GM13977 (cell line): ENCODE measurements at places on chromosomes 11 and 22.
A peak's percentile ranks its signal among the peaks of the same experiment; 100 is the strongest.

DNA sequence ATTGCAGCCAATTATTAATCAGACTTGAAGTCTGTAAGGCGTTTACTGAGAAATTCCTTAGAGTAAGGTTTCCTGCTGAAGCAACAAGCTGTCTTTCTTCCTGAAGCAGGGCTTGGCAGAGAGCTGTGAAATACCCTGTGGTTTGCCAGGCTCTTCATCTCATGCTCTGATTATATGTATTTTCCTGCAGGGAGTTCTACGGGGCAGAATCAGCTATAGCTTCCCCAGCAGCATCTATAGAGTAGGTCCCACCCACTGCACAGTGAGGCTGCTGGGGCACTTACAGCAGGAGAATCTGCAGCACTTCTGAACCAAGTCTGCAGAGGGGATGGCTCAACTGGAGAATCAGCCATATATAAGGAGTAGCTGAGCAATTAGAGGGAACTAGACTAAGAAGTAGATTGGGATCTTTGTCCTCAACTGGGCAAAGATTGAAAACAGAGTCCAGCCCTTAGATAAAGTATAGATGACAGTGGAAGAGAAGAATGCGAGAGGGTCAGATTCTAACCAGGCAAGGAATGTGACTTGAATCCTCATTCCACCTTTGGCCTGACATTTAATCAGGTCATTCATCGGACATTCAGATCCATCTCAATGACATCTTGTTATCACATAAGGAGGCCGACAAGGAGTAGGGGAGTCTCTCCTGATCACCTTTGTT, 37.6 kb downstream of the CNTF start:
- DNase-seq, result no peak

- DNase-seq, result no peak
These were observed 804 bp downstream of the APIP start for GRCh38 chr11:34915136-34916014.

GRCh38 chr11:64078905-64079304, 43.2 kb downstream of the FLRT1 start:
- no peak for DNase-seq

- no peak for DNase-seq
These were observed 51.9 kb downstream of the RBX1 start for GRCh38 chr22:41003066-41003465.

- DNase-seq, result no peak
These were observed 854.3 kb downstream of the LUZP2 start for GRCh38 chr11:25350899-25351803.

DNA sequence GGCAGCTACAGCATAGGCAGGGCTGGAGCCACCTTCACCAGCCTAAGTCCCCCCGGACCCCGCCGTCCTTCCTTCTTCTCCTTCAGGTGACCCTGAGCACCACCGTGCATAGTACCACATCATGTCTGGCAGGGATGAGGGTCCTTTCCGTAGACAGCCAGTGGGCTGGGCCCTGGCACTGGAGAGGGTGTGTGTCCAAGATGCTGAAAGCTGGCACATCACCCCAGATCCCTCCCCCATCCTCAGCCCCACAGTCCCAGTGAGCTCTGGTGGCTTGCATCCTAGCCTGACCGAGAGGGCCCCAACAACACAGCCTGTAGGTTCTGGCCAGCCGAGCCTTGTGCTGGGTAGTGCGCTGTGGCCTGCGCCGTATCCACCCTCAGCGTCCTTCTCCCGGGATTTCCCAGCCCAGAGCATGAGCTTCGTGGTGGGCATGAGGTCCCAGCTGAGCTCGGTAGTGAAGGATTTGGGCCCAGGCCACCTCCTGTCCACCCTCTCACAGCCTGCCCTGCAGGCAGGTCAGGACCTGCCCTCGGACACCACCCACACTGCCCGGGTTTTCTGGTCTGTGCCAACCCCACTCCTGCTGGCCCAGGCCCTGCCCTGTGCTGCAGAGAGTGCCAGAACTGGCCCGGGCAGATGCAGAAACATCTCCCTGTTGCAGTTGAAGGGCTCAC, 1124.3 kb downstream of the BRD1 start:
- DNase-seq, result no peak

DNA sequence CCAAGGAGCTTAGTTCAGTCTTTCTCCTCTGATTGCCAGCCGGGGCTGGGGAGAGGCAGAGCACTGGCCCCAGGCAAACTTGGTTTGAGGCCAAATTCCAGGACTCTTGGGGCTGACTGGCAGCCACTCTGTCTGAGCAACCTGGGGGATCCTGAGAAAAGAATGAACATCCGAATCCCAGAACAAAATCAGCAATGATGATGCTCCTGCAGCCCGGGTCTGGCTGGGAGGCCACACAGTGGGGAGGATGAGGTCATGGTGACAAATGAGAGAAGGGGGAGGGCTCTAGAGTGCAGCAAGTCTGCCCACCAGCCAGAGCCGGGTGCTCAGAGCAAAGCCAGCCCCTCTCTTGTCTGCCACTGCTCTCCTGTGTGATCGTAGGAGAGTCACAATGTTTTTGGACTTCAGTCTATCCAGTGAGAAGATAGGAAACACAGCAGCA, 71.8 kb upstream of the PAX6 start:
- no peak for DNase-seq

DNA sequence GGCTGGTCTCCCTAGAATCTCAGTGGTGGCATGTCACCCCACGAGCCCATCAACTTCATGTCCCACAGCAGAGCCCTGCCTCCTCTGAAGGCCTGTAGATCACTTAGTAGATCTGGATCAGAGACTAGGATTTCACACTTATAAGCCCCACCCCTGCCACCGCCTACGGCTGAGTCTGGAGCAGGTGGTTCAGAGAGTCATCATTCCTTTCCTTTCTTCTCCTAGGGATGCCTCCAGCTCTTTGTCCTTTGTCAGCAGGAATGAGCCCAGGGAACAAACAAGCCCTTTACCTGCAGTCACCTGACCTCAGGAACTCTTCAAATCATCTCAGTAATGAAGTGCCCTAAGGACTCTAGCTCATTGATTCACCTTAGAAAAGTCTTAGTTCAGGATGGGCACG, 37.8 kb downstream of the SCGB1A1 start:
- DNase-seq, result no peak

- no peak for DNase-seq
These were observed 206.1 kb downstream of the PGR start for GRCh38 chr11:100923555-100923954.

DNA sequence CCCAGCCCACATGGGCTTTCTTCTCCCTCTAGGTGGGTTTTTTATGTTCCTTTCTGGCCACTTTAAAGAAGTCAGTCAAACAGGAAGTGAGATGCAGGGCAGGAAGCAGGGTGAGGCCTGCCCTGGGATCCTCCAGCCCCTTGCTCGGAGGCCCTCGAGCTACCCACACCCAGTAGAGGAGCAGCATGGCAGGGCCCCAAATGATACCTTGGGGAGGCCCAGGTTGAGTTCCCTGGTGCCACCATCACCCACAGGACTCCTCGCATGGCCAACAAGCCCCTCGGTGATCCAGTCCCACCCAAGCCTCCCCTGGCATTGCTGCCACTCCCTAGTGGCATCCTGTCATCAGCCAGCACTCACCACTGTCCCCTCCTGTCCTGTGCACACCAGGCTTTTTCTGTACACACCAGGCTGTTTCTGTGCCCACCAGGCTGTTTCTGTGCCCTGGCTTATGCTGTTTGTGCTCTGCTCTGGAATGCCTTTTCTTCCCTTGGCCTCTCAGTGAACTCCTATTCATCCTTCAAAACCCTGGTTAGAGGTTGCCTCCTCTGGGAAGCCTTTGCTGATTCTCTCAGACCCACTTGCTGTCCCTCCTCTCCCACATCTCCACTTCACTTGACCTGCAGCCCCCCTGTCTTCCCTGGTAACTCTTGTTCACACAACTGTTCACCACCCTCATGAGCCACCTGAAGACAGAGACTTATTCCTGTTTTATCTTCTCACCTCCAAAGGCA, 3.1 kb upstream of the PTGDR2 start:
- no peak for DNase-seq

DNA sequence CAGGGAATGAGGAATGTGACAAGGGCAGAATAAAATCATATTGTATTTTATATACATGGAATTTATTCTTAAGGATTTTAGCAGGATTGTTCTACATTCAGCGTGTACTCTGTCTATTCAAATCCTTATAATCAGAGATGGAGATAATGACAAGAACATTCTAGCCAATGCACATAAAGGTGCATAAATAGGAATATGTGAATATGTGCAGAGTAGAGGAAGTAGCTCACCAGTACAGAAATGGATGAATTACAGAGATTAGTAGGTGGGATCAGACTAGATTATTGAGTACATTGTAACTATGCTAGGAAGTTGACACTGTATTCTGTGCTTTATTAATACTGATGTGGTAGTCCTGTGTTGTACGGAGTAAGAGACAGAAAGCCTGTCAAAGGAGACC, 1308.8 kb downstream of the FAM181B start:
- no peak for DNase-seq

GRCh38 chr11:1496091-1496760, 9.6 kb upstream of the MOB2 start:
- no peak for DNase-seq

GRCh38 chr22:17167486-17167885, 8.4 kb upstream of the HDHD5 start:
- no peak for DNase-seq

DNA sequence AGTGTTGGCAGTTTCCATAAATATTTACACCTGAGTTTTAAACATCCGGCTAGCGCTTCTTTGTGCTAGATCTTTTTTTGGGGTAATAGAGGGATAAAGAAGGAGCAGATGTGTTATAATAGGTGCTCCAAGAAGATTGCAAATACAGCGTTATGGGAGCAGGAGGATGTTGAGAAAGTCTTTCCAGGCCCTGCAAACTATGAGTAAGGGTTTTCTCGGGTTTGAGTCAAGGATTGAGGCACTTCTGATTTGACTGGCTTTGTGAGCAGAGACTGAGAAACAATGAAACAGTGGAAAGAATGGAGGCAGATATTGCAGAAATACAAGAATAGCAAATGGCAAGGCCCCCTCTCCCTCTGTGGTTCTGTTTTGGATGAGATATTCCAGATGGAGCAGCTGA, 155.0 kb upstream of the TIMP3 start:
- no peak for DNase-seq

GRCh38 chr11:1257916-1258315, 35.0 kb downstream of the MUC5B start:
- no peak for DNase-seq

DNA sequence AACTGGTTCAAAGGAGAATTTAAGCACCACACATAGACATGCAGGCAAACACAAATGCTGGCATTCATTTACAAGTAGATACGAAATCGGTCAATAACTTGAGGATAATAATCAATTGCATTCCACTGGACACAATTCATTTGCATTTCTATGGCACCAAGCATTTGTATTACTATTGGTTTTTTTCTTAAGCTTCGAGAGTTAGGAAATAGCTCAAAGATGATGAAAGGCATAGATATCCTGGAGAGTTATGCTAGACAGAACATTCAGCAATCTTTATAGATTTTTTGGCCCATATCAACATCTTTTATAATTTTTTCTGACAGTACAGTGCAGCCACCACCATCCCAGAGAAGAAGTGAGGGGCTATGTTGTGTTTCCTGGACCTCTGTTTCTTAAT, 544.4 kb downstream of the MIAT start:
- no peak for DNase-seq

- no peak for DNase-seq
These were observed 10.6 kb upstream of the APOBEC3A start for GRCh38 chr22:38946771-38947170.

DNA sequence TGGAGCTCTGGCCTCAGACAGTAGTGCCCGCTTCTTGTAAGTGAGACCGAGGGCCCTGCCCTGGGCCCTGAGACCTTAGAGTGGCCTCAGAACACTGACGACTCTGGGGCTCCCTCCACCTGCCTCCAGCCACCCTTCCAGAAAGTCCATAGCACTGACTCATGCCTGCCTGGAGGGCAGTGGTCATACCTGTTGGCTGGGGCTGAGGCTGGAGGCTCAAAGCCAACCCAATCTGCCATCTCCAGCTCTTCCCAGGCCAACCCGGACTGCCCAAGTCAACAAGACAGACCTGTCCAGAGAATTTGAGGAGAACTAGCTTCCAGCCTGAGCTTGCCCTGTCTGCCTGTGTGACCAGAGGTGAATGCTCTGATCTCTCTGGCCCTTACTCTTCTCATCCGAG, 66.9 kb upstream of the TTLL12 start:
- no peak for DNase-seq

GRCh38 chr11:75668451-75669297, at the start of gene MAP6:
Gene MAP6, minus strand, starts transcription at chr11:75669038. Its CDS starts 669 bp downstream, at chr11:75668369.
- peak; percentile 57 for DNase-seq

DNA sequence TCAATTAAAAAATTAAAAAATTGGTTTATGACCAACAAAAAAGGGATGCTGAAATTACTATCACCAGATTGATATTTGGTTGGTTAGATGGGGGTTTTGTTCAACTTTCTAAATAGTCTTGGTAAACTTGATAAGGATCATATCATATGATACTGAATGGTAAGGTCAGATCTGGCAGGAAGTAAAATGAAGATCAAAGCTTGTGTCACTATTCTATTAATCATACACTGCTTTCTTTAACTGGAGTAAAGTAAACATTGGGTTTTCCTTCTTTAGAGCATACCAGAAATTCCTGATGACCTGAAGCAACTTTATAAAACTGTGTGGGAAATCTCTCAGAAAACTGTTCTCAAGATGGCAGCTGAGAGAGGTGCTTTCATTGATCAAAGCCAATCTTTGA, 40.2 kb downstream of the RRM1 start:
- DNase-seq, result no peak

GRCh38 chr11:129143335-129143734, 48.8 kb downstream of the ARHGAP32 start:
- no peak for DNase-seq

DNA sequence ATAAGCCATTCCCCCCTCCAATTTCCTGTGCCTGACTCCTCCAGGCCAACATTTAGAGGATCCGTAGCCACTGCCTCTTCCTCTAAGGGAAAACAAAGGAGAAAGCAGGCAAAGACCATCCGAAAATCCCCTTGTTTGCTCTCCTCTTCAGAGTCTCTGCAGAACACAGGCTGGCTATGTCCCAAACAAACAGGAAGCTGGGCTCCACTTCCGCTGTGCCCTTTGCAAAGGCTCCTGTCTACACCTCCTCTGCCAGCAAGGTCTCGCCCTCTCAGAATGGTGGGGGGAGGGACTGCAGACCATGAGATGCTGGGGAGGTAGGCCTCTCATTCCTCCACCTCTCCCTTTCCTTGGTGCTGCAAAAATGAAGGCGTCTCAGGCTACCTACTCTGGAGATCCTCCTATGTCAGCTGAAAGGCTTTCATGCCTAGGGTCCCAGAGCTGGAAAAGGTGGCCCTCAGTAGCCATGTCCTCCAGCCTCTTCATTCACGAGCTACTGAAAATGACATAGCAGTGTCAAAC, 596.2 kb downstream of the BUD13 start:
- DNase-seq, result no peak

- DNase-seq, result no peak
These were observed 26.4 kb upstream of the CD5 start for GRCh38 chr11:61075891-61076290.
